ENCODE measurements at places on chromosomes 2 and 18. TPM values are rescaled to one million over a fixed set of nuclear protein-coding genes. Genes with fewer than 3 reads are reported as not detected.

DNA sequence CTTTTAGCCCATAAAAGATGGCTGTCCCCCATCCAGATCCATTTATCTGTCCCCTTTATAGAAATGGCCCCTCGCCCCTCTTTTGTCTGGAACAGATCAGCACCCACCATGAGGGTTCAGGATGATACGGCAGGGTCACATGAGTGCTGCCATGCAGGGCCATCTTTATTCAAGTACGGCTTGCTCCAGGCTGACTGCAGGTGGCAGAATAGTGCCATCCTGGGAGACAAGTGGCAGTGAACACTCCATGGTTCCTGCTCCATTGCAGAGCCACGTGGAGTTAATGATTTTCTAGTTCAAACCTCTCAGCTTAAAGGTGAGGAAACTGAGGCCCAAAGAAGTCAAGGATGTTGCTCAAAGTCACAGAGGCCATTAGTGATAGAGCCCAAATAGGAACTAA, 180.6 kb downstream of the CLIP4 start:
- DNase-seq = no peak

DNA sequence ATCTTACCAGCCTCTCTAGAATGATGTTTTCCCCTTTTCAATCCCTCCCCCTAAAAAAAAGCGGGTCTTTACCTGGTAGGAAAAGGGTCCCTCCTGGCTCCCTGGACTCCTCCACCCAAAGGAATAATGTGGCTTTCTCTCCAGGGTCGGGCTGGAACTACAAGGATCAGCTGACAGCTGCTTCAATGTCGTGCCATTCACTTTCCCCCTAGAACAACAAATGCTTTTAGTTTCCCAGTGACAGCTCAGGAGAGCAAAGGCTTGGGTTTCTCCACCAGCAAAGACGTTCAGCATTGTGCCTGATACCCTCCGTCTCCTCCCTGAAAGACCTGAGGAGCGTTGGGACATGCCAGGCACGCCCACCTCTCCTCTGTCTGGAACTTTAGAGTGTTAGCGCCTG, 173.8 kb upstream of the SIX3 start:
- no peak for DNase-seq

DNA sequence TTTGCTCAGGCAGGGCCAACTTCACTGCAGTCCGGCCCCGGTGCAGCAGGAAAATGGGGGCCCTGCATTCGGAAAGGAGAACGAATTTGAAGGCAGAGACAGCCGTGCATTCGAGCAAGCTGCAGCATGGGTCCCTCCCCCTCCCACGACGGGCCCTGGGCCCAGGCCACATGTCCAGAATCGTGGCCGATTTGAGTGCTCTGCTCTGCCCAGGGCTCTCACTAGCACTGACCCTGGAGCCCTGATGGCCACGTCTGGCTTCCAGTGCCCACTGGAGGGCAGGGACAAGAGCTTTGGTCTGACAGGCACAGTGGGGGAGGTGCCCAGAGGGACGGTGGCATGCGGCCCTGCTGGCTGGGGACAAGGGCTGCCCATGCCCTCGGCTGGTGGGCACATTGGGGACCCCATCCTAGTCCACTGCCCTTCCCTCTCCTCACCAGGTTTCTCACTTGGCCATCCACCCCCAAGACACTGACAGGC, 14.4 kb upstream of the KLHL30 start:
- no peak for DNase-seq

Gene RGPD4
- total RNA-seq = not detected

Gene NDUFB3
- total RNA-seq = 115 TPM

Data from OCI-LY7 (cell line).